ENCODE measurements at places on chromosomes 16 and 17.

- no peak for DNase-seq
These were observed 19.4 kb downstream of the RAB40C start for GRCh38 chr16:609316-609715.

GRCh38 chr16:88061346-88062110 is 110.3 kb downstream of the BANP start:
- DNase-seq = no peak

GRCh38 chr16:56662357-56663354 is 4.9 kb downstream of the MT1F start:
- DNase-seq = no peak

- no peak for DNase-seq
These were observed 115.8 kb downstream of the OR1D5 start for GRCh38 chr17:2947588-2947950.

DNA sequence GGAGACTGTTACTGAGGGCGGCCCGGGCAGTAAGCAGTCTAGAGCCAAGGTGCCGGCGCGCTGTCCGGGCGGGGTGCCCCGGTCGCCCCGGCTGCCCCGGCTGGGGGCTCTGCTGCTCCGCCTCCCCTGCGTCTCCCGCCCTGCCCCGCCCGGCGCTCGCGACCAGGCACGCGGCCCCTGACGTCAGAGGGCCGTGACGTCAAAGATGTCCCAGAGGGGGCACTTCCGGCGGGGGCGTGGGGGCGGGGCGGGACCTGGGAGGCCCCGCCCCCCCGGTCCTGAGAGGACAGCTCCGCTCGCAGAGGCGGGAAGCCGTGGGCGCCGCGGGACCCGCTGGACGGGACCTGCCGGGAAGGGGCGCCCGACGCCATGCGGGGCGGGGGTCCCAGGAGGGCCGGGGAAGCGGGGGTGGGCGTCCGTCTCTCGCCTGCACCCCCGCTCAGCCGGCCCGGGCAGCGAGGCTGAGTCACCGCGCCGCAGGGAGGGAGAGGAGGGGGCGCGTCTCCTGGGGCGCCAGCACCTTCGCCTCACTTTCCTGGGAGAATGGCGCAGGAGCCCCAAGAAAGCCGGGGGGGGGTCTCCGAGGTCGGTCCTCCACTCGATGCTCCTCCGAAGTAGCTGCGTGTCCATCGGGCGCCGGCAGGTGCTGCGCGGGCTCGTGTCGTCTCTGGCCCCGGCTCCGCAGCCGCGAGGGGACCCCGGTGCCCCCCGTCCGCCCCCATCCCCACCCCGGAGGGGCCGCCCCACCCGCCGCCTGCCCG is 4.4 kb upstream of the HIC1 start:
- no peak for DNase-seq

DNA sequence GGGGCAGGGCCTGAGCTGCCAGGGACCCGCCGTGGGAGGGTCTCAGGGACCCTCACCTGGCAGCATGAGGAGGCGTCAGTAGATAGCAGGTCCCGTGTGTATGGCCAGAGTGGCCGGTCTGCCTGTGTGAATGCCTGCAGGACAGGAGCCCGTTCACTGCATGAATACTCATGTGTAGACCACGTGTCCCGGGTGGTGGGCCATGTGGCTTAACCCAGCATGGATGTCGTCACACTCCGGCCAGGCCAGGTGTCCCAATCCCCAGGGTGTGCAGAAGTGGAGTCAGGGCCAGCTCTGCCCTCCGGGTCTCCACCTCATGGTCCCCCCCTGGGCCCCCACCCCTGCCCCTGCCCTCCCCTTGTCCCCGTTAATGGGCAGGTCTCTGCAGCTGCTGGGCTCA is 53.7 kb downstream of the BAHCC1 start:
- DNase-seq = no peak

DNA sequence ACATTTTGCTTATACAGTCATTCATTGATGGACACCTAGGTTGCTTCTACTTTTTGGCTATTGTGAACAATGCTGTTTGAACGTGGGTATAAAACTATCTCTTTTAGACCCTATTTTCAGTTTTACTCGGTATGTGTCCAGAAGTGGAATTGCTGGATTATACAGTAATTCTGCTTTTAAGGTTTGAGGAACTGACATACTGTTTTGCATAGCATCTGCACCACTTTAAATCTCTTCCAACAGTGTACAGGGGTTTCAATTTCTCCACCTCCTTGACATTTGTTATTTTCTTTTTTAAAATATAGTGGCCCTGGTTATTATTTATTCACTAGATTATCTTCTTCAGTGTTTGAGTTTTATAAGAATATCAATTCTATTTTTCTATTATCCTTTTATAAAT is 116.9 kb downstream of the USP22 start:
- no peak for DNase-seq

DNA sequence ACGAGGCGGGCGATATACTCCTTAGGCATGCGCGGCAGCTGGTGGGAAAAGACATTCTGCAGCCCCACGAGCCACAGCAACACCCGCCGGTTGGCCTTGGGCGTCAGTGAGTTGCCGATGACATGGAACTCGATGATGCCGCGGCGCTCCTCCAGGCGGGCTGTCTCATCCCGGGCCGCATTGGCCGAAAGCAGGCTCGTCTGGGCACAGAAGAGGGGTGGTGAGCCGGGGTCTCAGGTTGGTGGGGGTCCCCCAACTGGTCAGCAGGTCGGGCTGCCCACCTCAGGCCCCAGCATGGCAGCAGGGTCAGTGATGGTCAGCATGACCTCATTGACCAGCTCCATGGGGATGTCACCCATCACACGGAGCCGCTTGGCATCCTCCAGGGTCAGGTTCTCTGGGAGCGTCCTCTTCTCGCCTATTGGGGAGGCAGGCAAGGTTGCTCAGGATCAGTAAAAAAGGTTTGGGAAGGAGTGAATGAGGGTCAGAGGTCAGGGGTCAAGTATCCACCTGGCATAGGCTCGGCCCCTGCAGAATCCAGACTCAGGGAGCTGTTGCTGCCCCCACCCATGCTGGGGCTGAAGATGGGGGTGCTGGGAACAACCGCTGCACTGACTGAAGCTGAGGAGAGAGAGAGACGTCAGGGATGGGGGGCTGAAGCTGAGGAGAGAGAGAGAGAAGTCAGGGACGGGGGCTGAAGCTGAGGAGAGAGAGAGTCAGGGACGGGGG is 3.6 kb downstream of the KAT2A start:
- DNase-seq = no peak

DNA sequence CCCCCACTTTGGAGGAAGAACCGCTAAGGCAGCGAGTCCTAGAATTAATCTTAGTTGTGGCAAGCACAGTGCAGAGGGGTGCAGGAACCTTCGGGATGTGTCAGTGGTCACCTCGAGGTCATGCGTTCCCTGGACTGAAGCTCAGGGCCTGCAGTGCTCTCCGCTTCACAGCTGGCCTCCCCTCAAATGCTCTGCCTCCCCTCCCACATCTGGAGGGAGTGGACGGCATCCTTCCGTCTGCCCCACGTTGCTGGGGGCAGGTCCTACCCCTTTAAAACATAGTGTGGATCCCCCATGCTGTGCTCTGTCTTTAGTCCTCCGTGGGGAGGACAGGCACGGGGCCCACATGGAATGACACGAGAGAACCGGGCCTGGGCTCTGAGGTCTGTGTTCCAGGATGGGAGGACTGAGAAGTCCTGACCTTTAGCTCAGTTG is 99.5 kb upstream of the CDC42EP4 start:
- DNase-seq = no peak

- no peak for DNase-seq
These were observed 34.9 kb downstream of the NUP93 start for GRCh38 chr16:56764835-56765234.

DNA sequence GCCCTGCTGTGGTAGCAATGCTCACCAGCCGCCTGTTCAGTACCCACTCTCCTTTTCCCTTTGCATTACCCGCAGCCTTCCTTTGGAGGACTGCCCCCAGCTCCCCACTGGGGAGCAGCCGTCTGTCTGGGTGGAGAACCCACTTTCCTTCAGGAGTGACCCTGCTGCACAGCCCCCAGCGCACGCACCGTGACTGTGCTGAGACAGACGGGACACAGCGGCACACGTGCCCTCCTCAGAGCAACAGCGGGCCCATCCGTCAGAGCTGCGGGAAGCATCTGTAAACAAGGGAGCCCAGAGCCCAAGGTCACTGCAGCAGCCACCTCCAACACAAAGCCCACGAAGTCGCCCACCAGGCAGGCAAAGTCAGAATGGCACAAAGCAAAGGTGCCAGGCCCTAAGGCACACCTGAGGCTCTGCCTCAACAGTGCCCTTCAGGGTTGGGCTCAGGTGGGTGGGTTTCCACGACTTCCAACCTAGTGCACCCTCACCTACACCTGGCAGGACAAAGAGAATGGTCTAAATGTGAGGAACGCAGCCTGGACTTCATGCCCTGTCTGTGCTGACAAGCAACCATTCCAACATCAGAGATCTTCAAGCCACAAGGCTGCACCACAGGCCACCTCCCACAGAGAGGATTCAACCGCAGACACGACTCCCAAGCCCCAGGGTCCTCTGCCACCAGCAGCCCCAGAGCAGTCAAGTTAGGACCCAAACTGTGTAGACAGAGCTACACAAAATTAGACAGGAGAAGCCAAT is 9.9 kb downstream of the AXIN1 start:
- no peak for DNase-seq

- DNase-seq = no peak
These were observed 130.8 kb downstream of the PMP22 start for GRCh38 chr17:15134363-15134762.

GRCh38 chr17:45310380-45311324 is 6.2 kb downstream of the MAP3K14 start:
- no peak for DNase-seq

GRCh38 chr17:46841561-46842379 is 9.6 kb upstream of the WNT9B start:
- no peak for DNase-seq

DNA sequence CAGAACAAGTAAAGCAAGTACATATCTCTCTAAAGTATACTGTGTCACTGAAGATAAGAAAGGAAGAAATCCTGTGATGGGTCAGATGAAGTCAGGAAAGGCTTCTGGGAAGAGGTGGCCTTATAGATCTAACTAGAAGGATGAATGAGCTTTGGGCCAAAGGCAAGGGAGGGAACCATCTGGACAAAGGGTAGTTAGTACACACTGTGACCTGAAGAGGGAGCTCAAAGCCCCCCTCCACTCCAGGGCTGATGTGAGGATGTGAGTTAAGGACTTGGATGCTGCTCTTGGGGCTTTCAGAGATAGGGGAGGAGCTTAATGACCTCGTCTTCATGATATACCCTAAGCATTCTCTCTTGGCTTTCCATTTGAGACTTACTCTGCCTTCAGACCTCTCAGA is 185.3 kb upstream of the CACNG3 start:
- no peak for DNase-seq

GRCh38 chr17:82461827-82462524 is 3.4 kb downstream of the NARF start:
- no peak for DNase-seq

- DNase-seq = no peak
These were observed 12.2 kb upstream of the CES3 start for GRCh38 chr16:66948837-66949225.

- no peak for DNase-seq
These were observed 21.5 kb upstream of the PECAM1 start for GRCh38 chr17:64411999-64412771.

DNA sequence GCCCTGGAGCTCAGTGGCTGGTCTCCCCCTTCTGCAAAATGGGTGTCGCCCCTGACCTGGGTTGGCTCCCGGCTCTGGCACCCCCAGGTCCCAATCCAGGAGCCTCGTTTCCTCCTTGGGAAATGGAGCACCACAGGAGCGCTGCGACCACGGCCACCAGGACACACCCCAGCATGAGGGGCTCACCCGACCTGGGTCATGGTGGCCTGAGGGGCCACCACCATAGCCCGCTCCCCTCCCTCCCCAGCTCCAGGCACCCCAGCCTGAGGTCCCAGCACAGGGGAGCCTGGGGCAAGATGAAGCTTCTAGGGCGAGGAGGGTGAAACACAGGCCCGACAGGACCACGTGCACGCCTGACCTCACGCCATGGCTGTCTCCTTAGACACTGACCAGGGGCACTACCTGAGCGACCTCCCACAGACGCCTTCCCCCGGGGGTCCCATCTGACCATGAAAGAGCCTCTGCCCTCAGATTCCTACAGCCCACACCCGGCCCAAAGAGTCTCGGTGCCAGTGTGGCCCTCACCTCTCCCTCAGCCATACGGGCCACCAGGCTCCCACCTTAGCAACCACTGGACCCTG is 11.8 kb downstream of the BCAR1 start:
- DNase-seq = no peak

GRCh38 chr16:28543072-28543471 is 4.3 kb upstream of the NUPR1 start:
- no peak for DNase-seq

DNA sequence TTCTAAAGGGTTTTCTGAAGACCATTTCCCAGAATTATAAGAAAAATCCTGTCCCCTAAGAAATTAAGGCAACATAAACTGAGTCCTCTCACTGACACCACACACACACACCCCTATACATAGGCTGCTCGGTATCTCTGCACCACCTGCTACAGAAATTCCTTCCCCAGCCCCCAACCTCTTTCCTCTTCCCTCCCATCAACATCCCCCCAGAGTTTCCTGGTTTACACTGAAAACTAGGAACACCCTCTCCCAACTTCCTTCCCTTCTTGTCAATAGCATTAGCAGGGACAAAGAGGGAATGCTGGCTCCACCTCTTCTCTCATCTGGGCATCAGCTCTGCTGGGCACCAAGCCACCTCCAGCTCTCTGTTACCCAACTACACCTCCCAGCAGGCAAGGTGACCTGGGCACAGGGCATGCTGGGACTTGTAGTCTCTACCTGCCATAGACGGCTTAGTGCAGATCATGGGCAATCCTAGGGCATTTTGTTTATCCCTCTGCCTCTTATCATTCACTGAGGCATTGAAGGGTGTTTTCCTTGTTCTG is 15.7 kb downstream of the CAVIN1 start:
- no peak for DNase-seq

- no peak for DNase-seq
These were observed 40.5 kb downstream of the OTOA start for GRCh38 chr16:21704266-21704665.

DNA sequence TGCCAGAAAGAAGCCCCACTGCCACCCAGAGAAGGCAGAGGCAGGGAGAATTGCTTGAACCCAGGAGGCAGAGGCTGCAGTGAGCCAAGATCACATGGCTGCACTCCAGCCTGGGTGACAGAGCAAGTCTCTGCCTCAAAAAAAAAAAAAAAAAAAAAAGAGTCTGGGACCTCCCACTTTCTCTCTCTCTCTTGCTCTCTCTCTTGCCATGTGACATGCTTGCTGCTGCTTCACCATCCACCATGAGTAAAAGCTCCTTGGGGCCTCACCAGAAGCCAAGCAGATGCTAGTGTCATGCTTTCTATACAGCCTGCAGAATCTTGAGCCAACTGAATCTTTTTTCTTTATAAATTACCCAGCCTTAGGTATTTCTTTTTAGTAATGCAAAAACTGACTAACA is 21.5 kb upstream of the SRSF1 start:
- DNase-seq = no peak

GRCh38 chr17:65287040-65287439 is 149.9 kb downstream of the RGS9 start:
- peak; percentile 15 for DNase-seq

All from skeletal muscle cell (primary cell).